ENCODE measurements at places on chromosomes 3 and 15.

DNA sequence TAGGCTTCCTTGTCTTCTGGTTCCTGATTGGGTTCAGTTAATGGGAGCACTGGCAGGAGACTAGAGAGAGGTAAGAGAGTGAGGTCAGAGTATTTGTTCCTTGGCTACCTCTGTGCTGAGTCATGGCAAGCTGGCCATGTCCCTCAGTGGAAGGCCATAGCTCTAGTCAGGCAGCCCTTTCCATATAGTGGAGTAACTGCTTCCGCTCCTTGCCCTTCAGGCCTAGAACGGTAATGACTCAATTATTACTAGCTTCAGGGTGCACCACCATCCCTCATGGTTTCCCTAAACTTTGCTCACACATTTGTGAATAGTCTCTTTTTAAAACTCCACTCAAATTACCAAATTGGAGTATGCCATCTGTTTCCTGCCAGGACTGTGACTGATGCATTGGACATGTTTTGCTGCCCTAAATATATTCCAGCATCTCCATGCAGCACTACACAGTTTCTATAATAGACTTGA is 10.5 kb upstream of the ANO10 start:
- peak; percentile 97 for DNase-seq

DNA sequence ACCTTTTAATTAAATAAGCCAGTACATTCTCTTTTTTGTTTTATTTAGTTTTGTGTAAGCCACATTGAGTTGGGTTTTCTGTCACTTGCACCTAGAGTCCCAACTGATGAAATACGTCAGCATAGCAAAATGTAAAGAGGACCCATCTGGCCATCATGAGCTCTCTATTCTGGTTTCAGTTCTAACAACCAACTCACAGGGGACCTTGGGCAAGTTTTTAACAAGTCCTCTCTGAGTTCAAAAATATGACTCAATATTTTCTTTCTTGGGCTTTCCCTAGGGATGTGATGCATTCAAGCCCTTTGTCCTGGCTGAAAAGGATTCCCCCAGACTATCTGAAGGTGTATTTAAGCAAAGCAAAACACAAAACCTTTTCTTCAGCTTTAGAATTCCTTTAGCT is 32.9 kb downstream of the PLCH1 start:
- no peak for DNase-seq

DNA sequence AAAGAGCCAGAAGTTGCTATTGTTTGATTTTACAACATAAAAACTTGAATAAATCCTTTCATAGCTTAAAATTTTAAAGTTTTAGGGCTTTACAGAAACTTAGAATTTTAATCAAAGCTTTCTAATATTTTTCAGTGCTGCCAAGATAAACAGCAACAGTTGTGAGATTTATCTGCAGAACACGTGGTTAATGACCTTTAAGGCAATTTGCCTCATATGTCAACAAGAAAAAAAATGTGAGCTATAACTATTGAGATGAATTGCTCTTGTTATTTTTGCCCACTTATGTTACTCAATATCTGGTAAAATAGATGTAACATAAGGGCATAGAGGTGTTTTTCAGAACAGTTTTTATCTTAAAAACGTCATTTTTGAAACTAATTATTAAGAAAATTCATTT is 96.7 kb upstream of the NECTIN3 start:
- DNase-seq = no peak

DNA sequence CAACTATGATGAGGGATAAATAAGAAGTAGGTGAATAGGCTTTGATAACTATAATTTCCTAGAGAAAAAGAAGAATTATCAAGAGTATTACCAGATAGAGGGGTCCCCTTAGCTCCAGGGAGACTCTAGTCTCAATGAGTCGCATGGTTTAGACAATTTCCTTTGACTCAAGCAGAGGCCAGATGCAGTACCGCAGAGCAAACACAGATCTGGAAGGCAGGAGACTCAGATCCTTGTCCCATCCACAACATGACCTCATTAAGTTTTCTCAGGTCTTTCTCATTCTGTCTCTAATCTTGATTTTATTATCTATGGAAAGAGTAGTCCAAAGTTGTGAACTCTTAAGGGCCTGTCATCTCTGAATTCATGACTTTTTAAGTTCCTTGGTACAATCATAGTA is 987.9 kb downstream of the NTRK3 start:
- DNase-seq = peak; percentile 62

DNA sequence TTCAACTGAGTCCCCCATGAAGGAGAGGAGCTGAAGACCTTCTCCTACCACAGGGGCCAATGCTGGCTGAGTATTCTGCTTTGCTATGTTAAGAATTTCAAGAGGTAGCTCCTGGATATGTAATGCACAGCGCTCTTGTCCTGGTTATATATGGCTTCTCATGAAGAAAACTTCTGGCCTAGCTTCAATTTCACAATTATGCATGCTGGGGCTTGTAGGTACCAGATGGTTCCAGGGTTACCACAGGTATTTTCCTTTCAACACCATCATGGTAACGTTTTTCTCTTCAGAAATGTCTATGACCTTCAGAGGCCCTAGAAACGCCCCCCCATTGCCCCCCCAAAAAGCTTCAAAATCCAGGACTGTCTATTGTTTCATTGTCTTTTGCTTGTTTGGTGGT is 311.7 kb upstream of the ICE2 start:
- DNase-seq = no peak

GRCh38 chr3:58074116-58074715 is 66.0 kb downstream of the FLNB start:
- DNase-seq = no peak

DNA sequence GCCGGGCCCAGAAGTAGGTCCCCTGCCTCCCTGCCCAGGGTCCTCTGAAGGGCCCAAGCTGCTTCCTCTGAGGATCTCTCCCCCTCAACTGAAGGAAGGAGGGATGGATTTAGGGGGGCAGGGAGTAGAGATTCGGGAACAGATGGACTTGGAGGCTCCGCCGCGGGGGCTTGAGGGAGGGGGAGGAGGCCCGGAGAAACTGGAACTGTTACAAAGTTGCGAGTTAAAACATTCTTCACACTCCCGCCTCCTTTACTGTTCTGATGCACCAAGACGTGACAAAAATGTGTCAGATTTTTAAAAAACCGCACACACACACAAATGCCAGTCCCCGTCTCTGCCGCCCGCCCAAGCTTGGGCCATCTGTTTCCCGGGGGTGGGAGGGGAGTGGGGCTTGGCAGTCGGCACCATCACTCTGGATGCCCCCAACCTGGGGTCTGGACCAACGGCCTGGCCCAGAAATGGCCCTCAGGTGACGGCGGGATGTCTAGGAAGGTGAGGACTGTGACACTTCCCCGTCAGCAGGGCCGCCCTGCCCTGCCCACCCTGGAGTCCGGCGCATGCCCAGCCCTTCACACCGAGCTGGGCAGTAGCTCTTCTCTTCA is 25.0 kb upstream of the LINGO1 start:
- no peak for DNase-seq
